ENCODE measurements at places on chromosomes 5 and 9. TPM values are rescaled to one million over a fixed set of nuclear protein-coding genes. Genes with fewer than 3 reads are reported as not detected.
A peak's percentile ranks its signal among the peaks of the same experiment; 100 is the strongest.

- no peak for DNase-seq
- H3K36me3 ChIP-seq = no peaks in the 10 kb centered on the region
- no peaks in the 10 kb centered on the region for H3K27me3 ChIP-seq
- no peak overlapping the region for H3K27ac ChIP-seq
- no peak overlapping the region for H3K4me3 ChIP-seq
Observed at GRCh38 chr5:129689045-129689444, 58.8 kb upstream of the MINAR2 start.

GRCh38 chr9:89116064-89116804, 62.4 kb downstream of the SHC3 start:
- H3K4me3 ChIP-seq = no peak overlapping the region
- DNase-seq = no peak
- H3K27me3 ChIP-seq = peaks cover 5% of the 10 kb centered on the region
- H3K36me3 ChIP-seq = no peaks in the 10 kb centered on the region

The ITK gene
- not detected for total RNA-seq

GRCh38 chr5:69492923-69493395, 369 bp downstream of the OCLN start:
- H3K27me3 ChIP-seq = peaks cover 54% of the 10 kb centered on the region
- no peak overlapping the region for H3K27ac ChIP-seq
- DNase-seq = no peak
- H3K36me3 ChIP-seq = no peaks in the 10 kb centered on the region
- H3K4me1 ChIP-seq = peaks cover 10% of the 10 kb centered on the region
- H3K4me3 ChIP-seq = peak overlapping the region; percentile 81

DNA sequence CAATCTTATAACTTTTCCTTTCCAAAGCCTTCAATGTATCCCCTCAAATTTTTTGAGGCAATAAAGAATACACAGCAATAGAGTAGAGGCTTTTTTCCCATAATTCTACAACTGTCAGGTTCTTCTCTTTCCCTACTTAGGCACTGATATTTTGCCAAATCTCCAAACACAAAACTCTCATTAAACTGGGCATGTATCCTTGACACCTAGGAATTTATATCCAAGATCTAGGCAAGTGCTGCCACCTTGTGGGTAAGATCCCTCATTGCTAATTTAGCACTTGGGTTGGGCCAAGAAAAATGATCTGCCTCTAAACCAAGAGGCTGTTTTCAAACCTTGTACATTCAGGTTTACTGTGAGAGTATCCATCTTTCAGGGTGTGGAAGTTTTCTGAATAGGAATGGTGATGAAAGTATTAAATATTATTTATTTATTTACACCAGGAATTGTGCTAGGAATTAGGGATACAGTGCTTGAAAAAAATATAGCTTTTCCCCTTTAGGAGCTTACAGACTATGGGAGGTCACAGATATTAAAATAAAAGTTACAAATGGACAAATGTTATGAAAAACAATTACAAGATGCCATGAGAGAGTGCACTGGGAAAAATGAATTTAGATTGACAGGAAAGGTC, 17.6 kb downstream of the TSTD2 start:
- H3K36me3 ChIP-seq = peaks cover 24% of the 10 kb centered on the region
- no peak overlapping the region for H3K4me3 ChIP-seq
- H3K27ac ChIP-seq = no peak overlapping the region
- peak; percentile 83 for DNase-seq

- H3K27me3 ChIP-seq = peaks cover 13% of the 10 kb centered on the region
- H3K27ac ChIP-seq = peak overlapping the region; percentile 69
- no peak overlapping the region for H3K4me3 ChIP-seq
- no peaks in the 10 kb centered on the region for H3K36me3 ChIP-seq
- no peak for DNase-seq
Observed at GRCh38 chr9:130935648-130936271, 3.3 kb downstream of the FIBCD1 start.

- no peak overlapping the region for H3K27ac ChIP-seq
- no peak overlapping the region for H3K4me3 ChIP-seq
- H3K4me1 ChIP-seq = no peaks in the 10 kb centered on the region
Observed at GRCh38 chr9:1918622-1919021, 96.5 kb upstream of the SMARCA2 start.

The GRIA1 gene
- 48.8 TPM for total RNA-seq

DNA sequence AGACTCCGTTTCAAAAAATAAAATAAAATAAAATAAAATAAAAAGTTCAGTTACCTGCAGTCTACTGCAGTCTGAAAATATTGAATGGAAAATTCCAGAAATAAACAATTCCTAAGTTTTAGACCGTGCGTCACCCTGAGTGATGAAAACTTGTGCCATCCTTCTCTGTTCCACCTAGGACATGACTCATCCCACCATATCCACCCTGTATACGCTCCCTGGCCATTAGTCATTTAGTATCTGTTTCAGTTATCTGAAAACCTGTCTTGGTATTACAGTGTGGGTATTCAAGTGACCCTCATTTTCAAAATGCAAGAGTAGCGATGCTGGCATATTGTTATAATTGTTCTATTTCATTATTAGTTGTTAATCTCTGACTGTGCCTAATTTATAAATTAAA, 51.8 kb upstream of the TEX48 start:
- no peaks in the 10 kb centered on the region for H3K36me3 ChIP-seq
- no peak overlapping the region for H3K27ac ChIP-seq
- no peak for DNase-seq
- H3K27me3 ChIP-seq = peaks cover 3% of the 10 kb centered on the region
- H3K4me1 ChIP-seq = peaks cover 10% of the 10 kb centered on the region

GRCh38 chr5:111385970-111386831, 126.1 kb downstream of the STARD4 start:
- H3K36me3 ChIP-seq = no peaks in the 10 kb centered on the region
- no peak overlapping the region for H3K27ac ChIP-seq

The C7 gene
- not detected for total RNA-seq

GRCh38 chr9:114282926-114283325, 40.0 kb upstream of the ORM1 start:
- H3K27ac ChIP-seq = peak overlapping the region; percentile 57
- peaks cover 12% of the 10 kb centered on the region for H3K36me3 ChIP-seq
- peaks cover 64% of the 10 kb centered on the region for H3K4me1 ChIP-seq
- no peak for DNase-seq

DNA sequence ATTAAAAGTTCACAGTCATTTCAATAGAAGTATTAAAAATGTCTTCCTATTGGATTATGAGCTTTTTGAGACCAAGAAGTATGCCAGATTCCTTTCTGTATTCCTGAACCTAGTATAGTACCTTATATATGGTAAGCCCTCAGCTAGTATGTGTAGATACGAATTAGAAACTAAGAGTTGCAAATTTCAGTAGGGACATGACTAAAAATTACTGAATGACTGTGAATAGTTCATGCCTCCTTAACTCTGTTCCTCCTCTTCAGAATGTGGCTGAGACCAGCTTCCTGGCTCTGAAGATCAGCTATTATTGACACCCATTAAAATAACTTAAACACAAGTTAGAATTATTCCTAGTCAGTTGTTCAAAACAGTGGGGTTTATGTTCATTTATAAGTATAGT, 19.7 kb downstream of the KDM3B start:
- no peaks in the 10 kb centered on the region for H3K27me3 ChIP-seq
- no peak overlapping the region for H3K27ac ChIP-seq
- H3K4me3 ChIP-seq = no peak overlapping the region
- DNase-seq = no peak
- H3K36me3 ChIP-seq = peaks cover 6% of the 10 kb centered on the region
- H3K4me1 ChIP-seq = peaks cover 23% of the 10 kb centered on the region

The LAMC3 gene
- total RNA-seq = 0.68 TPM

GRCh38 chr9:88680041-88680440, 145.1 kb downstream of the NXNL2 start:
- H3K36me3 ChIP-seq = no peaks in the 10 kb centered on the region
- DNase-seq = no peak
- H3K4me1 ChIP-seq = no peaks in the 10 kb centered on the region
- peaks cover 3% of the 10 kb centered on the region for H3K27me3 ChIP-seq

The TMEM252 gene
- total RNA-seq = not detected

The FOXD4L4 gene
- not detected for total RNA-seq

The FSTL4 gene
- not detected for total RNA-seq

- no peaks in the 10 kb centered on the region for H3K36me3 ChIP-seq
- H3K4me1 ChIP-seq = no peaks in the 10 kb centered on the region
- no peak for DNase-seq
- no peaks in the 10 kb centered on the region for H3K27me3 ChIP-seq
Observed at GRCh38 chr5:7251132-7251531, 144.8 kb upstream of the ADCY2 start.

DNA sequence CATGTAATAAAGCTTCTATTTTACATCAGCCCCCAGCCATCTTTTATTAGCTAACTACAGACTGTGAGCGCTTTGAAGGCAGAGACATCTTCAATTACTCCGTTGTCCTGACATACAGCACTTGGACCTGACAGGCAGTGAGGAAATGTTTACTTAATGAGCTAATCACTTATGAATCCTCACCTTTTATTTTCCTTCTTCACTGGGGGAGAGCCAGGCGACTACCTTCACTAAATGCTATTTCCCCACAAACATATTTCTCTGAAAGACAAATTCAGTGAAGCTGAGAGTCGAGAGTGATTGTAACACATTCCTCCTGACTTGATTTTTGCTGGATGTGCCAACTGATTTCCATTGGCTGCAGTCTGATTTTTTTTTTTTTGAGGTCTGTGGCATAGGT, 192.1 kb upstream of the CLINT1 start:
- no peak for DNase-seq
- H3K4me3 ChIP-seq = no peak overlapping the region
- no peaks in the 10 kb centered on the region for H3K4me1 ChIP-seq
- H3K27me3 ChIP-seq = peaks cover 48% of the 10 kb centered on the region
- no peaks in the 10 kb centered on the region for H3K36me3 ChIP-seq

DNA sequence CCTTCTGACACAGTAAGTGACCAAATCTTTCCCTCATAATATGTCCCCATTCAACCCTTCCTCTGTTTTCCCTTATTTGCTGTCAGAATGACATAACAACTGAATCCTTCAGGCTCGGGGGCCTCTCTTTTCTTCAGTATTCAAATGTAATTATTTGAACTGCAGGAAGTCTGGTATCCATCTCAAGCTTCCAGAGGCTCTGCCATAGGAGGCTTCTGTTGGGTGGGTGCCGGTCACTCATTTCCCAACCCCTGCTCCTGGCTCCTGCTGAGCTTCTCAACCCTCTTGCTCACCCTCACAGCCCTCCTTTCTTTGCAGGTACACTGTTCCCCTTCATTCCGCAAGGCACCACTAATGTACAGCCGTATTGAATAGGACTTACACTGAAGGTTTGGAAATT, 151.8 kb upstream of the MAP3K1 start:
- no peaks in the 10 kb centered on the region for H3K36me3 ChIP-seq
- no peak for DNase-seq
- H3K4me3 ChIP-seq = no peak overlapping the region
- H3K27ac ChIP-seq = no peak overlapping the region

The RNF183 gene
- not detected for total RNA-seq

- no peaks in the 10 kb centered on the region for H3K36me3 ChIP-seq
- no peak overlapping the region for H3K27ac ChIP-seq
- no peak overlapping the region for H3K4me3 ChIP-seq
- DNase-seq = no peak
- peaks cover 8% of the 10 kb centered on the region for H3K27me3 ChIP-seq
Observed at GRCh38 chr5:176882567-176882903, 16.6 kb downstream of the HK3 start.

The LHX3 gene
- not detected for total RNA-seq

The SNCB gene
- not detected for total RNA-seq

The ABO gene
- total RNA-seq = not detected

- no peak overlapping the region for H3K4me3 ChIP-seq
- H3K27ac ChIP-seq = no peak overlapping the region
- H3K4me1 ChIP-seq = no peaks in the 10 kb centered on the region
- H3K36me3 ChIP-seq = no peaks in the 10 kb centered on the region
Observed at GRCh38 chr9:11792870-11793269, 900.3 kb upstream of the TYRP1 start.

The INSL4 gene
- not detected for total RNA-seq

DNA sequence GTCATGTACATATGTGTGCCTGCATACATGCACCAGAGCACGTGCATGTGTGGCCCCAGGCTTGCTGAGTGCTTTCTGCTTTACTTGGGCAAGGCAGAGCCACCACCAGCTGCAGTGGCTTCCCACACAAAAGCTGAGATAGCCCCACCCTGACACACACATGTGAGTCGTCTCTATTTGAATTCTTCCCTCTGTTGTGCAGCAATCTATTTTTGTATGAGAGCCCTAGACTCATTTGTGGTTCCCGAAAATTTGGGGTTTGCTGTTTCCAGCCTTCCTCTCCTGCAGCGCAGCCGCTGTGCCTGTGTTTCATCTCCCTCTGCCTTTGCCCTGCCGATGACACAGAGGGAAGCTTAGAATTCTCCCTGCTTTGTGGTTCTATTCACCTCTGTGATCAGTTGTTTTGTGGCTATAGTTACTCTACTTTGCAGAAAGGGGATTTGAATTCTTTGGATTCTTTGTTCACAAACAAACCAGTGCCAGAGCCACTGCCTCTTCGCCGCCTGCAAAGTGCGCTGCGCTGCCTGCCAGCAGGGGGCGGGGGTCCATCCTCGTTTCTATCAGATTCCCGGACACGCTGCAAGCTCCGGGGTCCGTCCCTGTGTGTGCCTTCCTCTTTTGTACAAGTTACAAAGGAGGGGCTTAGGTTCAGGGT, 95.8 kb upstream of the DAP start:
- no peak for DNase-seq
- H3K27me3 ChIP-seq = peaks cover 14% of the 10 kb centered on the region
- H3K4me3 ChIP-seq = no peak overlapping the region
- H3K27ac ChIP-seq = no peak overlapping the region

DNA sequence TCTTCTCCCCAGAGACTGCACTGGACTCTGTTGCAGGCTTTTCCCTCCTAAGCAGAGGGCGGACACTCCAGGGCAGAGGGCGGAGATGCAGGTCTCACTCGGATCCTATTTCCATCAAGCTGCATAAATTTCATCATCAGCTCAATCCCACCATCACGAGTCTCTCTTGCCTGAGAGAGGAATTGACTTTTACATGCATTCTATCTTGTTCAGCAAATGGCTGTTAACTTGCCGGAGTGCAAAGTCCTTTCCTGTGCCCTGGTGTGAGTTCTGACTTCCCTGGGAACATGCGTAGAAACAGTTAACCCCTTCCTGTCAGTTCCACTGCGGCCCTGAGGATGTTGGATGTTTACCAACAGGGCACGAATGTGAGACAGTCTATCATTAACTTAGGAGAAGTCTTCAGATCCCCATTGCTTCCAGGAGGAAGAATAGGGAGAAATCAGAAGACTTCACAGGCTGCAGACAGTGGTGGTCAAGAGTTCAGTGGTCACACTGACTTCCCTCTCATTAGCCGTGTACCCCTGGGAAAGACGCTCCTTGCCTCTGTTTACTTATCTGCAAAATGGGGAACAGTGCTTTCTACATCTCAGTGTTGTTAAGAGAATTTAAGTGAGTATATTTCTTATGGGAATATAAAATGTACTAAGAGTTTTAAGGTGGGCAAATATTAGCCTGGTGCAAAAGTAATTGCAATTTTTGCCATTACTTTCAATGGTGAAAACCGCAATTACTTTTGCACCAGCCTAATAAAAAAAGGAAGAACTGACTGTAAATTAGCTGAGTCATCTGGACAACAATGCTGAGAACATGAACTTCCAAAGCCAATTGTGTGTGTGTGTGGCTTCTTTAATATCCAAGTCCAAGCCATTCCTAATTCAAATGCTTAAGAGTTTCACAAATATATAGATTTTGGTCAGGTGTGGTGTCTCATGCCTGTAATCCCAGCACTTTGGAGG, 248.0 kb downstream of the DRD1 start:
- H3K27ac ChIP-seq = no peak overlapping the region
- H3K27me3 ChIP-seq = no peaks in the 10 kb centered on the region
- no peak for DNase-seq
- H3K36me3 ChIP-seq = no peaks in the 10 kb centered on the region
- no peaks in the 10 kb centered on the region for H3K4me1 ChIP-seq
- no peak overlapping the region for H3K4me3 ChIP-seq
